ENCODE measurements at places on chromosomes 12 and 14.

DNA sequence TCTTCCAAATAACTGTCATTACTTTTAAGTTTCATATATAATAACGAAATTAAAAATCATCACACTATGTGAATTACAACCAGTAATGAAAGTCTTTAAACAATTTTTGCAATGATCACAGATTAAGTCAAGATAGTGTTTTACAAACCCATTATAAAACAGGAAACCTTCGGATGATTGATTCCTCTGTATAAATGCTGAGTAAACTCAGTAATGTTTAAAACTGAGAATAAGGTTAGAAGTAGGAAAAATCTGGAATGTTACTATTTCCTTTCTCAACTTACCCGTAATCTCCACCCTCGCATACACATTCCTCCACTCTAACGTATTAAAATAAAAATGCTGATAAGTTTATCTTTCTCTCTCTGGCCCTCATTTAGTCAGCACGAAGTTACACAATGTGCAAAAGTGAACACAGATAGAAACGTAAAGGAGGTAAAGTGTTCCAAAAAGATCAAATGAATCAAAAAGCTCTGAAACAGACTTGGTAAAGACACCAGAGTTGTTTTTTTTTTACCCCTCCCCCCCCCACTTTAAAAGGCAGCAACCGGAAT is 1.6 kb downstream of the ZFC3H1 start:
- peak; percentile 29 for DNase-seq

GRCh38 chr14:99141236-99141635 is 130.8 kb downstream of the BCL11B start:
- no peak for DNase-seq

DNA sequence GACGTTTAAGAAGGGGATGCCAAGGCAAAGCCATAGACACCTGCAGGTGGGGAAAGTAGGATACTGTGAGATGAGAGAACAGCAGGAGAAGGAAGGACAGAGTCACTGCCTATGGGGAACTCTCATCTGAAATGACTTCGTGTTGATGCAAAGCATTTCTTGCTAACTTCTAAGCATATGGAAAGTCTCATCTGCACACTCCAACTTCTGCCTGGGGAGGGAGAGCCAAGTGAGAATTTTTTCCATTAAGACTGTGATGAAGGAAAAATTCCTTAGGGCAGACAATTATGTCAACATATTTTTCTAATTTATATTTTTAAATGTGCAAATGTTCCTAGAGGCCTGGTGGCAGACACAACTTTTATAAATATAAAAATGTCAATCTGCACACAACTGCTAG is 115.3 kb downstream of the IPO8 start:
- no peak for DNase-seq

DNA sequence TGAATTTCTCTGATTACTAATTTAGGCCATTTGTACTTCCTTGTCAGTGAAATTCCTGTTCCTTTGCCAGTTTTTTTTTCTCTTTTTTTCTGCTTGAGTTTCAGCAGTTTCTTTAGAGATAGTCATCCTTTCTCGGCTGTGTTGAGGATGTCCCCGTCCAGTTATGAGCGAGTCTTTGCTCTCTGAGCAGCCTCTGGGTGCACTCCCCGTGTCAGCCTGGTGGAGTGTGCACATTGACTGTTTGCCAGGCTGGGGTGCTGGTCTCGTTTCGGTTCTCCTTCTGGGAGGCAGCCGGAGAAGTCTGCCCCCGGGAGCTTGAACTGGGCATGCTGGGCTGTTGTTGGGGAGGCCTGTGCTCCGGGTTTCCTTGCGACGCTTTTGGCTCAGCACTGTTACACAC is 3.0 kb downstream of the PACS2 start:
- DNase-seq, result peak; percentile 50

- DNase-seq, result no peak
These were observed 450.0 kb downstream of the FOXG1 start for GRCh38 chr14:29216268-29217232.

GRCh38 chr12:41424651-41425050 is 236.5 kb downstream of the PDZRN4 start:
- DNase-seq, result no peak

GRCh38 chr12:82058197-82058596 is 299.0 kb upstream of the PPFIA2 start:
- no peak for DNase-seq

- DNase-seq, result no peak
These were observed 56.2 kb downstream of the SLC38A6 start for GRCh38 chr14:61037215-61037614.

DNA sequence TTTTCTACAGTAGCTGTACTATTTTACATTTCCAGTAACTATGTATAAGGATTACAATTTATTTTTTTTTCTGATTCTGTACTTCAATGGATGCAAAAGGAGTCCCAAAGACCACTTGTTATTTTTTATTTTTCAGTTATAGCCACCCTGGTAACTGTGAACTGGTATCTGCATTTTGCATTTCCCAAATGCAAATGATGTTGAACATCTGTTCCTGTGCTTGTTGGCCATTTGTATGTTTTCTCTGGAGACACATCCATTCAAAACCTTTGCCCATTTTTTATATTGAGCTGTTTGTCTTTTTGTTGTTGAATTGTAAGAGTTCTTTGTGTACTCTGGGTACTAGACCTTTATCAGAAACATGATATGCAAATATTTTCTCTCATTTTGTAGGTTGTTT is 485.6 kb downstream of the LRIG3 start:
- DNase-seq, result no peak

DNA sequence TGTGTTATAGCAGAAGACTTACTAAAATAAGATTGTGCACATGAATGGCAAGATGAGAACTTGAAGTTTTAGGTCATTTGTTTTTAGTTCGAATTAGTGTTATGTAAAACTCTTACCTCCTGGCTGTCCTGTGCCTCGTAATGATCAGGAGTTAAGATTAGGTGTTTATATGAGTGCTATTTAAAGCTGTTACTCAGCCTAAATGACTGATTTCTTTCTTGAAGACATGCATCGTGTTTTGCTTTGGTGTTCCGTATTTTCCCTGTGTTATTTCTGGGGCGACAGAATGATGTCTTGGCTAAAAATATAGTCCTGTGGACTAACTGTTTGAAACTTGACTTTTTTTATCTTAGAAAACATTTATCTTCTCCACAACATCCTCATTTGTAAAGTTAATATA is 22.1 kb downstream of the SCYL2 start:
- no peak for DNase-seq

DNA sequence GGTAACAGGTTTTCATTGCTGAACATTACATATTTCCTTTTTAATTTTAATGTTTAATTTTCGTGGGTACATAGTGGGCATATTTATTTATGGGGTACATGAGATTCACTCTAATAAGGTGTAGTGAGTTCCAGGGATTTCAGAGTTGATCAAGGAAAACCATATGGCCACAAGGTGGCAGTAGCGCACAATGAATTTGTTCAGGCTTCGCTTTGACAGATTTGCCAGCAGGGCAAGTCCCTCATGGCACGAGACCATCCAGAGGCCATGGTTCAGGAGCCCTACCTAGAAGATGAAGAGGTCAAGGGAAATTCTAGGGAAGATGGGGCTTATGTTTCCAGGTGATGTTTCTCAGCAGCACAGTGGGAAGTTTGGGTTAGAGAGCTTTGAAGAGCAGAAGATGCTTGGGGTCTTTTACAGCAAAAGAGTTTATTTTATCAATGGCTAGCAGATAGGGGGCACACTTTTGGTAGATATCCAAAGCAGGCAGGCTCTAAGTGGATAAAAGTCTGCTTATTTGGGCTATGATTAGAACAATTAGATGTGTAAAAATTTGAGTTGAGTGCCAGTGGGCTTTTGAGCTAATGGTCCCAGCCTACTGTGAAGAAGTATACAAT is 1004.4 kb downstream of the AACS start:
- DNase-seq, result no peak

DNA sequence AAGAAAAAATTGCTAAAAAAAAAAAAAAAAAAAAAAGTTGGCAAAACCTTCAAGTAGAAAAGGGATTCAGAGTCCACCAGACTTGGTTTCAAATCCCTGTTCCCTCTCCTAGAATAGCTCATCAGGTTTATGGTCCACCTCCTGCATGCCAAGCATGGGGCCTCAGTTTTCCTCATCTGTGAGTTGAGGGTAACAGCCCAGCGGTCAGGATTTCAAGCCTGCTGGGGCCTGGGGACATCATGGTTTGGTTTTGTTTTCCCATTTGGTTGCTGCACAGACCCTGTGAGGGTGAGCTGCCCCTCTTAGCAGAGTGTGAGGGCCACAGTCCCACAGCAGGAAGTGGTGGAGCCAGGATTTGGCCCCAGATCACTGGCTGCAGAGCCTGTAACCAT is 12.5 kb downstream of the FAM222A start:
- DNase-seq, result no peak

GRCh38 chr14:89108608-89109007 is 284.2 kb downstream of the TTC8 start:
- DNase-seq, result no peak

DNA sequence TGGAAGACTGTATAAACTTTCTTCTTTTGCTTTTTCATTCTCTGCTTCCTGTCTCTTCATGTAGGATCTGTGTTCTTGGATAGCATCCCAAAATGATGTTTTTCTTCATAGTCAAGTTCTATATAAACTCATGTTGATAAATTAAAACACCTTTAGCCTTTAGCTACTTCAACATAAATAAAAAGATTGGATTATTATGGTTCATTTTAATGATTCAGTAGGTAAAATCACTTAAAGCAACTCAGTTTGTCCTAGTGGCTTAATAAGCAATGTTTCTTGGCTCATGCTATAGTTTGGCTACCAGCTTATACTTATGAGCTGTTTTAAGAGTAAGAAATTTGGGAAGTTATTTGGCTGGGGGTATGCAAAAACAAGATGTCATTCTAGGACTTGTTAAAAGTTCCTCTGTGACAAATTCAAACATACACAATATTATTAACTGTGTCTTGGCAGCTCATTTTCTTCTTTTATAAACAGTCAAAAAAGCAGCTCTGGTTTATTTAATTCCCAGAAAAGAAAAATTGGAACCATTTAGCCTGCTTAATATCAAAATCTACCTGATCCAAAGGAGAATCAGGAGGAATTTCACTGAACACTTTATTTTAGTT is 111.4 kb downstream of the TMTC3 start:
- no peak for DNase-seq

DNA sequence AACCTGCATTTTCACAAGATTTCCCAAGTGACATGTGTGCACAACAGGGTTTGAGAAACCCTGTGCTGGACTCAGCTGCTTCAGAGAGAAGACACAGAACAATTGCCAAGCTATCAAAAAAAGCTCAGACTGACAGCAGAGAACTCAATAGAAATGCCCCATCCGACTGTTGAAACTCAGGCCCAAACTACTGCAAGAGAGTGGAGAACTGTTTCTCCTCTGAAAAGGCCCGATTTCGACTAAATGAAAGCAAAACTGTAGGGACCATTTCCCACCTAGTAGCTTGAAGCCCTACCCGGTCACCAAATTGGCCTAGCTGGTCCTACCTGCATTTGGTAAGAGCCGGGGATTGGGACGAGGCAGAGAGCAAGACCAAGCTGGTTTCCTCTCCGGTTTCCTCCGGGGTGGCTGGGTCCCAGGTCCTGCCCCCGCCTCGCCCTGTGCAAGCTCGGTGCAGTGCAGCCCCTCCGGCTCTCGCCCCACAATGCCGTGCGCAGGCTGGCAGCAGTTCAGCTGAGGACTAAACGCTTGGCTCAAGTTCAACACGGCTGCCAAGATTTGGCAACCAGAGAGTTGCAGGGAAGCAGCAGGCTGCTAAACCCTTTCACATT is 1180.6 kb downstream of the VRK1 start:
- no peak for DNase-seq

DNA sequence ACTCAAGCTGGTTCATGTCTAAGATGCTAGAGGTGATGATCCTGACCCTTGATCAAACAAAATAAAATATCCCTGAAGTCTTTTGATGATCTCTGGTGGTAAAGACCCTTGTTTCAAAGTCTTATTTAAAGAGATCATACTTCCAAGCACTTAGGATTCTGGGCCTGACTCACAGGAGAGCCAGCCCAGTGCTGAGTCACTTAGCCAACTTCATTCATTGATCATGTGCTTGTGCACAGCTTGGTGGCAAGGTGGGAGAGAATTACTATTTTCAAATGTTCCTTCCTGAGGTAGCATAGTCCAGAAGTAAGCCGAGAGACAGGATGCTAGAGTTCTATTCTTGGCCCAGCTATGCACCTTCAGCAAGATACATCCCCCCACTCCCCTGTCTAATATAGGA is 40.6 kb downstream of the SCN8A start:
- DNase-seq, result no peak

DNA sequence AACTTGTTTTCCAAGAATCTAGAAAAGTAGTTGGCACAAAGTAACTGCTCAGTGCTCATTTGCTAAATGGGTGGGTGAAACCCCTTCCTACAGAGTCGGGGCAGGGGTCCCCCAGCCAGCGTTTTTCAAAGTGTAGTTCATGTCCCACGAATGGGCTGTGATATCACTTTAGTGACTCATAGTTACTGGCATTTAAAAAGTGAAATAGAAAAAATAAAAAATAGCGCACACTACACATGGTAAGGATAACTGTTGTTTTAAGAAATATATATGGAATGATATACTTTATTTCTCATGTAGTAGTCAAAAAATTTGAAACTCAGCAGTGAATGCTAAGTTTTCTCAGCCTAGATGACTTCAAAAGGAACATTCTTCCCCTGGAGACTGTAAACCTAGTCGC is 250.4 kb downstream of the CHST11 start:
- no peak for DNase-seq

DNA sequence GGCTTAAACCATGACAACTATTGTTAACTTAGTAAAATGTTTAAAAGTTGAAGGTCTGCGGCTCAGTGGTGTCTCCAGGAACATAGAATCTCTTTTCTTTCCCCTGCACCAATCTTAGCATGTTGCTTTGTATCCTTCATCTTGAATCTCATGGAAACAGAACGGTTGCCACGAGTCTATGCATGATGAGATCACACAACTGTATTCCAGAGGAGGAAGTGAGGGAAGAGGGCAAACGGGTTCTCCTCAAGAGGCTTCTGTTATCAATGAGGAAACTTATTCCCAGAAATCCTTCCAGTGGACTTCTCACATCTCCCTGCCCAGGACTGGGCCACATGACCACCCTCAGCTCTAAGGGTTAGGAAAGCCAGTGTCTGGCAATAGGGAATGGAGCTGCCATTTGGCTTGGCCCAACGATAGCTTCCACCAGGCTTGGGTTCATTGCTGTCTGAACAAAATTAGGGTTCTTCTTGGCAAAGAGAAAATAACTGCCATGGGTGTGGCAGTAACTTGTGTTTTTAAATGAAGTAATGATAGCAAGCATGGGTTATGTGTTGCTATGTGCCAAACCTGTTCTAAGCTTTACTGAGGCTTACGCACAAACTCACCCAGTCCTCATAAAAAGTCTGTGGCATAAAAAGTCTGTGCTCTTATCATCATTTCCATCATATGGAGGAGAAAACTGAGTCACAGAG is 17.4 kb downstream of the PLXNC1 start:
- no peak for DNase-seq

DNA sequence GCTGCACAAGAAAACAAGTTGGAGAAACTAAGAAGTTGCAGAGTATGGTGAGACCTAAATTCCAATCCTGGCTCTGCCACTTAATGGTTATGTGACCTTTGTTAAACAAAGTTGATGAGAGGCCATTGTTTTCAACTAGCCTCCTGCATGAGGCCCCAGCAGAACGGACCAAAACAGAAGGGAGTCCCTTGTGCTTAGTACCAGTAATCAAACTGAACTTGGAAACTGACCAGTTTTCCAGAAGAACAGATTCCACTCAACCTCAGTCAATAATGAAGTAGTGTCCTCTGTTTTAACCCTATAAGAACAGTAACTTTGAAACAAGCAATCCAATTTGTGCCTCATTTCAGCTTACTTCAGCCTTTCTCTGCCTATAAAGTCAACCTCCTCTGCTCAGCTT is 69.9 kb downstream of the C12orf56 start:
- no peak for DNase-seq

Measured in GM04503 (cell line).